NCI-H187 (cell line): ENCODE measurements at places on chromosomes 16 and 17.

- no peak for DNase-seq
These were observed 41.0 kb downstream of the SOCS3 start for GRCh38 chr17:78318843-78319242.

- no peak for DNase-seq
These were observed 16.3 kb upstream of the RFFL start for GRCh38 chr17:35079547-35080423.

DNA sequence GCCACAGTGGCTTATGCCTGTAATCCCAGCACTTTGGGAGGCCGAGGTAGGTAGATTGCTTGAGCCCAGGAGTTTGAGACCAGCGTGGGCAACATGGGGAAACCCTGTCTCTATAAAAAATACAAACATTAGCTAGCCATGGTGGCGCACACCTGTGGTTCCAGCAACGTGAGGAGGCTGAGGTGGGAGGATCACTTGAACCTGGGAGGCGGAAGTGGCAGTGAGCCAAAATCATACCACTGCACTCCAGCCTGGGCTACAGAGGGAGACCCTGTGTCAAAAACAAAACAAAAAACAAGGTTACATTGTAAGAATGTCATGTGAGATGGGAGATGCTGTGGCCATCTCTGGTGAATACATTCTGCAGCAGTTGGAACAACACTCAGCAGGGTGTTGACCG lies 13.5 kb downstream of the DUSP14 start:
- no peak for DNase-seq

- DNase-seq, result no peak
These were observed 6.8 kb upstream of the CYB5B start for GRCh38 chr16:69417520-69418199.

- DNase-seq, result no peak
These were observed 14.7 kb downstream of the RABEP2 start for GRCh38 chr16:28910086-28911031.

DNA sequence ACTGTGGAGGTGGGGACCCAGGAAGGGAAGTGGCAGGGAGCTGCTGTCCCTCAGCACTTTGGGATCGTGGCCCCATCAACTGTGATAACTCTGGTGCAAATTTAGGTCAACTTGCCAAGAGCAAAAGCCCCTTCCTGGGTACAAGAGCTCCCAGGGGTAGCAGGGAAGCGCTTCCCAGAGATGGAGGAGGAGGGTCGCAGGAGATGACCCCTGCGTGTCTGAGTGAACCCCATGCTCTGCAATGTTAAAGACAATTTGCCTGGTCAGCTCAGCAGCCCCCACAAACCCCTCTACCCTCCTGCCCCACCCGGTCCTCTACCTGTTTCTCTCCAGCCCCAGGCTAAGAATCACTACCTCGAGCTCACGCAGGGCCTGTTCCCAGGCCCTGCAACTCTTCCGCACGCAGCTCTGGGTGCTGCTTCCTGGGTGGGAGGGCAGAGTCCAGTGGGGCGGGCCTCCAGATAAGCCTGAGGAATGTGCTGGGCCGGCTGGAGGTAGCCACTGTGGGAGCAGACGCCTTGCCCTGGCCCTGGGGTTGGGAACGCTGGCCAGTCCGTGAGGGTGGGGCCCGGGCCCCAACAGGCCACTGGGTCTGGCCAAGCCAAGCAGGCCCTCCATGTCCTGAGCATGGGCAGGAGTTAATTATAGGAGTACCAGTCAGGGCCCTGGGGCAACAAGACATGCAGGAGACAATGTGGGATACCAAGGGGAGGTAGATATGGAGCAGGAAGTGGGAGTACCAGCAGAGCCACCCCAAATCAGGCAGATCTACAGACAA lies 6.1 kb downstream of the DOK4 start:
- DNase-seq, result no peak

GRCh38 chr16:64251742-64252141 lies 870.1 kb downstream of the CDH11 start:
- no peak for DNase-seq

GRCh38 chr17:760371-760770 lies 8.3 kb upstream of the GEMIN4 start:
- no peak for DNase-seq

GRCh38 chr16:73196670-73197069 lies 148.7 kb upstream of the ZFHX3 start:
- DNase-seq, result peak; percentile 59

GRCh38 chr17:7308625-7309433 lies 1.4 kb downstream of the EIF5A start:
- DNase-seq, result peak; percentile 26

DNA sequence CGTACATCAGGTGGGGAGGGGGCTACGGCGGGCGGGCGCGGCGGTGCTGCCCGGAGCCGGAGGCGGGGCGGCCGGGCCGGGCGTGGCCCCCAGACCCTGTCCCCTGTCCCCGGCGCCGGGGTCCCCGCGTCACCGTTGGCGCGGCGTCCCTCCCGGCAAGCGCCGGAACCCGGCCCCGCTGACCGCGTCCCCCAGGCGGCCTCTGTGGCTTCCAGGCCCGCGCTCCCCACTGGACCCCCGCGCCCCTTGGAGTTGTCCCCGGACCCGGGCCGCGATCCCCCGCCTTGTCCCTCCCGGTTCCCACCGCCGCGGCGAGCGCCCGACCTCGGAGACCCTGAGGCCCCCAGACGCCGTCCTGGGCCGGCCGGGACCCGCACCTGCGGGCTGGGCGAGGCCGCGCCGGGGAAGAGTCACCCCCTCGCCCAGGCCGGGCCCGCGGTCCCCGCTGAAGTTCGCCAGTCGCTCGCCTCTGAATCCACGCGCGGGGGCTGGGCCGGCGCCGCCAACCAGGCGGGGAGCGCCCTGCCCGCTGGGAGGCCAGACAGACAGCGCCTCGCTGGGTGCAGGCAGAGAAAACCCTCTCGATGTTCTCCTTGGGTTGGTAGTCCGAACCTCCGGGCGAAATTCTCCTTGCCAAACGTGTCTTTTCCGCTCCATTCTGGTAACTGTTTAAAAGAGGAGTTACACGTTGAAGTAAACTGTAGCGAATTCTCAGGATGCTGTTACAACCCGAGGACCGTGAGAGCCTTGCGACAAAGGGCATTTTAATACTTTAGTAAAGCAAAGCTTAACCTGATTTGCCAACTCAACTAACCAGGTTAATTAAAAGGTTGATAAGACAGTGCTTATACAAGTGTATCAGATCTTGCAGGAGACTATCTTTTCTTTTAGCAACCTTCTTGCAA lies 761 bp downstream of the GAN start:
- DNase-seq, result no peak

- DNase-seq, result no peak
These were observed 630 bp upstream of the HOXB2 start for GRCh38 chr17:48545539-48545938.

DNA sequence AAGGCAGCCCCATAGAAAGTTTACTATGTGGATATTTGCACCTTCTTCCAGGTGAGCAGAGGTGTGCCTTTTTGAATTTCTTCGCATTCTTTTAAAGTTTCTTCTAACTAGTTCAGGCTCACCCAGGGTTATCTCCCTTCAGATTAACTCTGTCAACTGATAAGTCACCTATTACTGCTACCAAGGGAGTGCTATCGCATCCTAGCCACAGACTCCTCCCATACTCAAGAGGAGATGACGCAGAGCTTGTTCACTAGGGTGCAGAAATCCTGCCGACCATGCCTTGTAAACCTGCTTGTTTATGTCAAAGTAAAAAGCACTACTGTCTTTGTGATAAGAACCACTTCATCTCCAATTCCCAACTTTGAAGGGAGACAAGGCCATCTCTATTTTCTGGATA lies 390.1 kb downstream of the RBFOX1 start:
- no peak for DNase-seq

DNA sequence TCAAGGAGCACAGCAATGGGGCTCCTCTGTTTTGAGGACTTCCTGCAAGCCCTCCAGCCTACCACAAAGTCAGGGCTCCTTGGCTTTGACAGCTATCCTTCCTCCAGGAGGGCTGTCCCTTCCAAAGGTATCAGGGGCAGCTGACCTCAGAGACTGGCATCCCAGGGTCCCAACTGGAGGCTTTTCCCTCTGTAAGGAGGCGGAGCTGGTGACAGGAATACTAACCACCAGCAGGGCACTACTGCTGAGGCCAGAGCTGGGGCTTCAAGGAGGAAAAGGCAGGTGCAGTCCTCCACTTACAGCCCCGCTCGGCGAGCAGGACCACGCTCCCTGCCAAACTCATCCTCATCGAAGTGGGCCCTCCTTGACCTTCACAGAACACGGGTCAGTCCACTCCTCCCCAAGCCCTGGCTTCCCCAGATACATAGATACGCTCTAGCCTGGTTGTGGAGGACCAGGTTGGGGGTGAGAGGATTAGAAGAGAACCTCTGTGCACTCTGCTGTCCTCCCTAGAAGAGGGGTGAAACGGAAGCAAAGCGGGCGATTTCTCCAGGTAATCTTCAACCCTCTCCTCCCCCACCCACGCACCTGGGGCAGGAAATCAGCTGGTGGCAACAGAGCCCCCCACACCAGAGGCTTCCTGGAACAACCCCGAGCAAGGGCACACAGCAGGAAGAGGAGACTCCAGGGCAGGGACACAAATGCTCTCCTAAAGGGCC lies 20.5 kb downstream of the ST3GAL2 start:
- no peak for DNase-seq

DNA sequence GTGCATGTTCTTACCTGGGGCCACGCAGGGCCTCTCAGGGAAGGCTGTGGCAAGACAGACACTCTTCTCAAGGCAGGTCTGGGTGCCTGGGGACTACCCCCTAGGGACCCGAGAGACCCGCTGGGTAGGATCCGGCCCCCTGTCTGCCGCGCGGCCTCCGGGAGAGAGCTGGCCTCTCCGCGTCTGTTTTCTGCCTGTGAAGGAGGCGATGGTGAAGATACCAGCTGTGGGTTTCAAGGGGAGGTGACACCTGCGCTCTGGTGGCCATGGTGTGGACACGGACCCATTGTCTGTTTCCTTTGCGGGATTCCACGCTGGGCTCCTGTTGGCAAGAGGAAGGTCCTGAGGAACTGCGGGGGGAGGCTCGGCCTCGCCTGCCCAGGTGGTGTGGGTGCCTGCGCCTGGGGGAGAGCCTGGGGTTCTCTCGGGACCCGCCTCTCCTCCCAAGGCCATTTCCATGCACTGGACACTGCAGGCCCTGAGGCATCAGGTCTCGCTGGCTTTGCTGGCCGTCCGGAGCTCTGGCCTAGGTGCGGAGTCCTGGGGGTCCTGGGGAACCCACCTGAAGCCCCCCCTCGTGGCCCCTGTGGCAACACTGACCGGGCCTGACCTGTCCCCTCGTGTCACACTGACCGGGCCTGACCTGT lies 12.2 kb upstream of the METRNL start:
- no peak for DNase-seq

DNA sequence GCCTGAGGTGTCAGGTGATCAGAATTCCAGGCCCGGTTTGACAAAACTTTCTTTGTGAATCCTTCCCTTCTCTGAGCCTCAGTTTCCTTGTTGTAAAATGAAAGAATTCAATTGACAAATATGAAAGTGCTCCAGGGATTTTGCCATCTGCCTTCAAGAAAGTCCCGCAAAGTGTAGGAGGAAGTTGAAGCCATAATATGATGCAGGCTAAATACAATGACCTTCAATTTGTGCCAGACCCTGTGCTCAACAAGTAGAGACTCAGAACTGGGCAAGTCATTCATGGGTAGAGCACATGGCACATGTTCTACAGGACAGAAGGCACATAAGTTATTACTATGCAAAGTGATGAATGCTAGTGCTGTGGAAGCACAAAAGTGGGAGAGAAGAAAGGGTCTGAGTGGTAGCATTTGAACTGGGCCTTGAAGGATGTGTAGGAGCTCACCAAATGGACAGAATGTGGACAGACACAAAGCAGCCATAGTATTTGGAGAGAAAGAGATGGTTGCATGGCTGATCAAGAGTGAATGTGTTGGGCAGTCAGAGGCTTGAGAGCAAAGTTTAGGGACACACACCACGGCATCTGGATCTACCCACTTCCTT lies 2.4 kb upstream of the SCIMP start:
- DNase-seq, result no peak

- peak; percentile 75 for DNase-seq
These were observed 206.0 kb upstream of the CHMP6 start for GRCh38 chr17:80785477-80786178.

DNA sequence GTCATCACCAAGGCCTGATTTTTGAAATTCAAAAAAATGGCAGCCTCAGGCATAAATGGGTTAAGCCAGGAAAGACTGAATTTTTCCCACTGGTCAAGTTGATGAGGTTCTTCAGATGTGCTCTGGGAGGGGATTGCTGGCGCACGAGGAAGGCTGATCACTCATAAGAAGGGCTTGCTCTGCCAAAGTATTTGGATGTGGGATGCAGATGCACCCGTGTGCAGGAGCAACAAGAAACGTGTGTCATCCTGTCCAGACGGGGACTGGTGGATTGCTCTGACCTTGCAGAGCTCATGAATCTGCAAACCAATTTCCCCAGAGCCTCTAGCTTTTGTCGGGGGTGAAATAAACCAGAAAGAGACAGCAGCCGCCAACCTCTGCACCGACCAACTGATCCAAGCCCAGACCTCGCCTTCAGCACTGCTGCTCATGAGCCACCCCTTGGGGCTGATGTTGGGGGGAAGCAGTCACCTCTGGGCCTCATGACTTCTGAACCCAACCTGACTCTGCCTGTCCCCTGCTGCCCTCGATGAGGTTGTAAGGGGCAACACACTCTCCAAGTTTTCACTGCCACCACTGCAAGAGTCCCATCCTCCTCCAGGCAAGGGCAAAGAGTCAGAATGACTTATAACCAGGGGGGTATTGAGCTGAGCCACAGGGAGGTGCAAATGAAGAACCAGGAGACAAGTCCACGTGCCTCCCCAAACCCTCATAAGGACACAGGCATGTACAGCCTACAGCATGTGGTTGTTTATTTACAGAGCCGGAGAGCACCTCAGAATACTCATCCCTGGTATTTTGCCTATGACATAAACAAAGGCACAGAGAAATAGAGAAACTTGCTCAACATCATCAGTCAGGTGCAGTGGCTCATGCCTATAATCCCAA lies 452.0 kb downstream of the SOX9 start:
- DNase-seq, result no peak

DNA sequence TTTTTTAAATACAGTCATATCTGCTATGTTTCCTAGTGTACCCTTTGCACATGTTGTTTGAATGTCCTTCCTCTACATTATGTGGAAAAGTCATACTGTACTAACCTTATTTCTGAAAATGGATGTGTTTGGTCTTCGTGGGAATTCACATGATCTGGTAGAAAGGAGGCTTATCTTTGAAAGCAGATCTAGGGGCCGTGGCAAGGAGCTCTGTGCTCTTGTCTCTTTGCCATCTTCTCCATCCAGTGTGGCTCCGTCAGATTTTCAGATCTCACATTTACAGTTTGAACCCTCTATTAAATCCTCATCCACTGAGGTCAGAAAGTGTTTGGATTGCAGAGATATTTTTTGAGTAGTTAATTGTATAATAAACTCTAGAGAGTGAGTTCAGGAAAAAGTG lies 32.9 kb downstream of the MAP2K4 start:
- DNase-seq, result no peak

GRCh38 chr17:6779411-6779810 lies 3.4 kb downstream of the FBXO39 start:
- DNase-seq, result no peak
